ENCODE measurements at places on chromosomes 3 and 15. TPM values are rescaled to one million over a fixed set of nuclear protein-coding genes. Genes with fewer than 3 reads are reported as not detected.

FYCO1 gene
- total RNA-seq: 16.1 TPM

GOLGA8N gene
- total RNA-seq: 7.7 TPM

ITIH4 gene
- 3.1 TPM for total RNA-seq

PRICKLE2 gene
- not detected for total RNA-seq

MASP1 gene
- not detected for total RNA-seq

DNA sequence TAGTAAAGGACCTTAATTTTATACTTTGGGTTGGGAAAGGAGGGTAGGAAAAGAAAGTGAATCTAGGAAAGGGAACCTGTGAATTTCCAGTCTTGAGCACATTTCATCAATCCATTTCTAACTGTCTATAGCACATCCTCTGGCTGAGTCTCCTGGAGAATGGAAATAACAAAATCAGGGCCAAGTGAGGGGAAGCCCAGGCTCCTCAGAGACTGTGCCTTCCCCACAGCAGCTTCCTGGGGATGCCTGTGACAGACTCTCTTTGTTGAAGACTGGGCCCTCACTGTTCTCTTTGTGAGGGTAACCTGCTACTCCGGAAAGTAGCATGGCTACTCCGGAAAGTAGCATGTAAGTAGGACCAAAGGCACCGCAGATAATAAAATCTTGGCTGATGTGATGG lies 22.6 kb upstream of the CSPG5 start:
- no peak for DNase-seq

DNA sequence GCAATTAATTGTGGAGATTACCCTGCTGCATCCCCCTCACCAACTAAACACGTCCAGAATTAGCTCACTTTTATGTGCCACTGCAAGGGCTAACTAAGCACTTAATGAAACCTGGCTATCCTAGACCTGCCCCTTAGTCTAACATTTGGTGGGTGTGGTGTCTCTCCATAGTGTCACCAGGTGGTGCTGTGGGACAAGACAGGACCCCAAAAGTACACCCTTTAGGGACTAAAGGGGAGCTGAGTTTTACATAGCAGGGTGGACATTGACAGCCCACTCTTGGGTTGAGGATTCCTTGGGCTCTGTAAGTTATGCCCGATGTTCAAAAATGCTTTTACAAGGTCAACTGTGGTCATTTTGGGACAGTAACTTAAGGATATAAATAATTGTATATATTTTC lies 5.7 kb downstream of the DUT start:
- DNase-seq: no peak

GRCh38 chr15:31831596-31831995 lies 198.7 kb upstream of the CHRNA7 start:
- DNase-seq: no peak

DNA sequence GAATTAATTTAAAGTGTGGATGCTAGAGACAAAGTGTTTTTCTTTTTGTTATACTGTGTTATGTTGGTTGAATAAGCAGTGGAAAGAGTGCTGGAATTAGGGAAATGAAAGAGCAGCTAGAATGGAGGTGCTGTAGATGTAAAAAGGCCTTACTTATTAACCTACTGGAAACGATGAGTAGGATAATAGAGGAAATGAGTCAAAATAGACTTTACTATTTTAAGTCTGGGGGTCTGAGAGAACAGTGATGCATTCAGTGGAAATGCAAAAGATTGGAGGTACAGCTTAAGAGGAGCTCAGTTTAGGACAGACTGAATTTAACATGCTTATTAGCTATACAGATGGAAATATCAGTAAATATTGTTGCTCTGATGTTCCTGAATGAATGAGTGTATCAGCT lies 674.0 kb downstream of the OTOL1 start:
- DNase-seq: no peak

DNA sequence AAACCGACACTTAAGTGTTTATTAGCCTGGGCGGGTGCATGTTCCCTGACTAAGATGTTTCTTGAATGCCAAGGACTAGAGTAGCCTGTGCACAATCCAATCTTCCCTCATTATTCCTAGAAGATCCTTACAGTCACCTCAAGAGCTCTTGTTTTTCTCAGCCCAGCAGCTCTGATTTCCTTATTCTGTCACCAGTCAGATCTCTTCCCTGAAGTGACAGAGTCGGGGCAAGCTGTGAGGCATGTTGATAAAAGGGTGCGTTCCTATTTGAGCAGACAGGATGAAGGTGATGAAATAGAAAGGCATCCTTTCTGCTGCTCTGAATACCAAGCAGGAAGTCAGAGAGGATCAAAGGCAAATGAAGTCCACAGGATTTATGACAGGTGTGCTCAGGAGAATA lies 125.6 kb upstream of the MCTP2 start:
- no peak for DNase-seq

DNA sequence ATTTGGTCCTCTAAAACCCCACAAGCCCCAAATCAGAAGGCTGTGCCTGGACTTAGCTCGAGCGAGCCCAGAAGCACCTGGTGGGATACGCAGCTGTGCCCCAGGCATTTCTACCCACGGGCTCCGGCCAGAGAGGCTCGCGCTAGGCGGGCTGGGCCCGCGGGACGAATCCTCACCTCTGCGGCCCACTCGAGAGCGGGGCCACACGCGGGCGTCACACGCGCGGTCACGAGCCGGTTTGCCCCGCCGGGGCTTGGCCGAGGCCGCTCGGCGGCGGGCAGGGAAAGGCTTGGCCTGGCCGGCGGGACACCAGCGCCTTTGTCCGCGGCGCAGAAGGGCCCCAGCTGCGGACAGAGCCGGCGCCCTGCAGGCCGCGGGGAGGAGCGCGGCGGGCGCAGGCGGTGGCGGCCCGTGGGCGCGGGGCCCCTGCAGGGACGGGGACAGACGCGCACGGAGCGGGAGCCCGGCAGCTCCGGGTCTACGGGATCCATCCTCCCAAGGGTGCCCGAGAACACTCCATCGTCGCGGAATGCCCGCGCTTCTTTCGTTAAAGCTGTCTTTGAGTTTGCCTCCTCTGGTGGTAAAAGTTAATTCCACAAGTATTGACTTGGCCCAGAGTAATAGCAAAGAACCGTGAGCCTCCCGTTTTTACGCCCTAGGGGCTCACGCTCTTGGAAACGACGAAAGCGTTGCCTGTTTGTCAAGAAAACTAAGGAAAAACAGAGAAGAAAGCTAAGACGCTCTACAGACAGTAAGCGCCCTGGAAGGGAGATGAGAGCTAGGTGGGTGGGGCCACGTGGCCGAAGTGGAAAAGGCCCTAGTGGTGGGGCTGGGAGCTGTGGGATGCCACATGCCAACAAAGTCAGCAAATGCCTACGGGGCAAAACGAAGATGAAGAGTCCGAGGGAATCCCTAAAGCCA lies 26.4 kb downstream of the TYRO3 start:
- peak; percentile 8 for DNase-seq

- no peak for DNase-seq
These were observed 190.2 kb downstream of the RORA start for GRCh38 chr15:61038910-61039309.

Data from activated T-helper 1 cell treated with anti-CD3 and anti-CD28 coated beads, Interleukin-12 subunit alpha, Interleukin-12 subunit beta, Interleukin-2, Interleukin-4 antibody, amounts not matched to agents 30 ng/mL and 10 ng/mL and 1 ng/mL, durations not matched to agents 14 hours and 24 hours and 36 hours (primary cell).